ENCODE measurements at places on chromosomes 2 and 18.

- DNase-seq = no peak
Observed at GRCh38 chr2:238162846-238163441, 4.2 kb downstream of the ERFE start.

DNA sequence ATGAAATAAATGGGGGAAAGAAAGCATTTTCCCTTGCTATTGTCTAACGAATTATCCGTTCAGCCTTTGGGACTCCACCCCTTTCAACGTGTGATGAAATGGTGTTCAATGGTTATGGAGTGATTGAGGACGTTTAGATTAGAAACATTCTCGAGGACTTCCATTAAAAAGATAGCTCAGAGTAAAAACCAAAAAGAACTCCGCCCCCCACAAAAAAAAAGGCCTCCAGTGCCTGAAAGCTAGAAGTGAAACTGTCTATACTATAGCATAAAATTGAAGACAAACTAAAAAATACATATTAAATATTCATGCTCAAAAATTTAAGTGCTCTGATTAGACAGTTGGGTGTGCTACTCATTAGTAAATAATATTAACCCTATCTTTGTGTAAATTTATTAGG is 3.0 kb upstream of the ZNF516 start:
- DNase-seq = no peak

GRCh38 chr2:158009399-158009798 is 92.3 kb upstream of the UPP2 start:
- no peak for DNase-seq

DNA sequence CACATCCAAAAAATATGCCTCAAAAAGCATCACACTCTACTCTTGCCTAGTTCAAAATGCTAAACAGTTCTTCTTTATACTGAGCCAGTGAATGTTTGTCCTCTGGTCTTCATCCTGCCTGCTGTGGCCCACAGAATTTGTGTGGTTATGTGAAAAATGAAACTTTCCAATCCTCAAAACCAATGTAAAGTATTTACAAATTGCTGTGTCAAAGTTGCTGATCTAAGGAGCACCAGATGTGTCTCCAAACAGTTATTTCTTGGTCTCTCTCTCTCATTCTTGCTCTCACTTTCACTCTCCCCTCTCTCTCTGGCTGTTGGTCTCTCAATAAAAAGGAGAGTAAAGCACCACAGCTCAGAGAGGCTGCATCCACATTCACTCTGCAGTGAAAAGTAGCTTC is 23.0 kb downstream of the EPHA4 start:
- DNase-seq = no peak

GRCh38 chr2:29245742-29246382 is 130.6 kb downstream of the CLIP4 start:
- no peak for DNase-seq

GRCh38 chr18:80250740-80251364 is 3.5 kb upstream of the PARD6G start:
- DNase-seq = no peak

DNA sequence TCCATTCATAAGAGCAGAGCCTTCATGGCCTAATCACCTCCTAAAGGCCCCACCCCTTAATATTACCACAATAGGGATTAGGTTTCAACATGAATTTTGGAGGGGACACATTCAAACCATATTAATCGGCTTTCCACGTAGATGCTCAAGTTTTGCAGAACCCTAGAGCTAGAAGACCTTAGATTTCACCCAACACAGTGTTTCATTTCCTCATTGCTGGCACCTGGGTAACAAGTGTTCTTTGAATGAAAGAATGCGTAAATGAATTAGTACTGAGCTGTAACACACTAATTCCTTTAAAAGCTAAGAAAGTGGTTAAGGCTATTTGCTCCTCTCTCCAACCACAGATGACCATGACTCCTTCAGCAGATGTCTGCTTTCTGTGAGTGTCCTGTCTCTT is 252.5 kb downstream of the SMAD2 start:
- DNase-seq = no peak

DNA sequence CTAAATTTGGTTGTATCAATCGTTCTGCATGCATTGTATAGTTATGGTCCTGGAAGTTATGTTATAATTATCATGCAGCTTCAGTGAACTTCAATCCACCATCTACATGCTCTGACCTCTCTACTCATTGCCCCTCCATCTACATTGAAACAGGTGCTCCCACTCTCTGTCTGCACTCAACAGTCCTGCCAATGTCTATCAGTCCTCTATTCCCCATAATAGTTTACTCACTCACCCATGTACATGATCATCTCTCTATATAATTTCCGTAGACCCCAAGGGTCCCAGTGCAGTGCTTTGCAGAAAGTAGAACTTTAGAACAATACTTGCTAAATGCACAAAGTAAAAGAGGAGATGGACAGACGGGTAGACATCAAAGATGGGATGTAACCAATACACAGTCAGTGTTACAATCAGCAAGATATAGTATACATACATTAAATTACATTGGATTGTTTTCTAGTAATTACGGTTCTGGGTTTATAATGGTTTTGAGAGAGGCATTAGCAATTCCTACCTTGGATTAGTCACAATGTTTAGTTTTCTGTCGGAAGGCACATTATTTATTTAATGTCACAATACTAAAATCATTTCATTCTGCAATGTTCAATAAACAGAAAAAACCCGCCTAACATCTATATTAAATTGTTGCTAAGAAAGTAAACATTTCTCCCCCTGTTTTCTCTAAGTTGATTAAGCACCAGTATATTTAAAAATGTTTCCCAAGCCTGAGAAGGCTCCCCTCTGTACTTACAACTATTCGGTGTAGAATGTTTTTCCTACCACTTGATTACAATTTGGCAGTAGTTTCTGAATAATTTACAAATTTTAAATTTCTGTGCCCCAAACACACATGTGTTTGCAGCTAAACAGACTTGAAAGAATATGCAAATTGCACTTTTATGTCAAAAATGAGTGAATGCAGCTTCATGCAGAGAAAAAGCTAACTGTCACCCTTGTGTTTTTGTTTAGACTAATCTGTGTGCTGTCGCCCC is 94.4 kb upstream of the SIX2 start:
- DNase-seq = no peak

DNA sequence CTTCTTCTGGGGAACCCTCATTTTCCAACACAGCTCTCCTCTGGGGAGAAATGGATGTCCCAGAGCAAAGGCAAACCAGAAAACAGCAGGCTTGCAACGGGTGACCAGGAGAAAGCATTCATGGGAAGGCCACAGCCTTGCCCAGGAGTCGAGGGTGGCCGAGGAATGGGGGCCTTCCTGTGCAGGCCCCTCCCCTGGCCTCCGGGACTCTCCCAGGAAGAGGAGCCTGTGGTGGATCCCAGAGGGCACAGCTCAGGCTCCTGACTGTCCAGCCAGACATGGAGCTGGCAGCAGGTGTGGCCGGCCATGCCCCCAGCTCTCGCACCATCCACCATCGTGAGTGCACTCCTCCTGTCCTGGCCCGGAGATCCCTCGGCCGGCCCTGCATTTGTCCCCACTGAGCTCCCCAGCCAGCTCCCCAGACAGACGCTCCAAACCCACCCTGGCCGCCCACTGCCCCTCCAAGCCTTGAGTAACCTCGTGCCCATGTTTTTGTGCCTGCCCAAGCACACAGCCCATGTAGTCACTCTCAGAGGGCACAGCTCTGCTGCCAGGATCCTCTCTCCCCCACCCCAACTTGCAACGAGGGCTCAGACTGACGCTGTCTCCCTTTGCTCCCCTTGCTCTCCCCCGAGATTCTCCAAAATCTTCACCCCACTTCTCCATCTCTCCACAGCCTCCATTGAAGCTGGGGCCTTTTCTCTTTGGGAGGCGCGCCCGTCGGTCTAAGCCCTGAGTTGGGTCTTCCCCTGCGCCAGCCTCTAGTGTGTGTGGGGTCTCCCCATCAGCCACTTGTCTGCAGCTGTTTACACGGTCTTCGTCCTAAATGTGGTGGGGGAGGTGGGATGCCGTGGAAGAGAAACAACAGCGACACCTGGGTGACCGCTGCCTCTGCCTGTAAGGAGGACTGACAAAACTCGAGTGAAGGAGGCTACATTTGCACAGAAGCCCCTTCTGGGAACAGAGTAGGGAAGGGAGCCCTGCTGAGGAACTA is 9.8 kb downstream of the PRLH start:
- DNase-seq = no peak

DNA sequence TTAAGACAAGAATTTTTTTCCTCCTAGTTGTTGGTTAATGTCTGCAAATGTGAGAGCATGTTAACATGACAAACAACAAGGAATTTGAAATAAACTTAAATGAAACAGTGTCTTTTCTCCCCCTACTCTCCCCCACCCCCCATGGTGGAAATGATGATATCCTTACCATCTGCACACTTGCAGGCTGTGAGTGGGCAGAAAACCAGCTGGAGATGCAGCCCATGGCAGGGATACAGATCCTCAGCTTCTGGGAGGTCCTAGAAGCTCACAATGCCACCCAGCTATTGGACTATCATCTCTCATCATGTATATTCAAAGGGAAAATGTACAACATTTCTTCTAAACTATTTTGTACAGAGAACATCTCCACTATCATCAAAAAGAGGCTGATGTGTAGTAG is 196.8 kb downstream of the SLC8A1 start:
- no peak for DNase-seq

DNA sequence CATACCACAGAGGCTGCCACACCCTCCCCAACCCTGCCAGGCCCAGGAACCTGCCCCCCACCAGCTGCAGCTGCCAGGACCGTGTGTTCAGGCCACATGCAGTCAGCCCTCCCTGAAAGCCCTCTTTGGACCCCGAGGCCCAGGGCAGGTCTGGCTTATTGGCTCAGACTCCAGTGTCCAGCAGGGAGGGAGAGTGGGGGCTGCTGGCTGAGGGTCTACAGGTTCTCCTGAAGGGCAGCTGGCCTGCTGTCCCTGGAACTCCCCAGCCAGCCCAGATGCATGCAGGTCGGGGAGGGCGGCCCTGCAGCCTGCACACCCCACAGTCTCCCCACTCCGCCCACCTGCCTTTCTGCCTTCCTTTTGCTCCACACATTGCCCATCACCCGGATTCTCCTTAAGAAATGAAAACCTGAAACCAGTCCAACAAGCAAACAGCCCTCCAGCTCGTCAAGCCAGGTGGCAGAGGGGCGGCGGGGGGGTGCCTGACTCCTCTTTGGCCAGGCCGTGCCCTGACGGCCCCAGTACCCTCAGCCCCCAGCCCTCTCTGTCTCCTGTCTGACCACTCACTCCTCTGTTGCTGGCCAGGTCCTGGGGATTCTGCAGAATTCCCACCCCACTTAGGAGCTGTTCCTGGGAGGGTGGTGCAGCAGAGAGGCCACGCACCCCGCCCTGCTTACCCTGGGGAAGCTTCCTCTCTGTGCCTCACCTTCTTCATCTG is 18.0 kb downstream of the GPR35 start:
- no peak for DNase-seq

- no peak for DNase-seq
Observed at GRCh38 chr2:195864316-195864715, 204.3 kb downstream of the DNAH7 start.

DNA sequence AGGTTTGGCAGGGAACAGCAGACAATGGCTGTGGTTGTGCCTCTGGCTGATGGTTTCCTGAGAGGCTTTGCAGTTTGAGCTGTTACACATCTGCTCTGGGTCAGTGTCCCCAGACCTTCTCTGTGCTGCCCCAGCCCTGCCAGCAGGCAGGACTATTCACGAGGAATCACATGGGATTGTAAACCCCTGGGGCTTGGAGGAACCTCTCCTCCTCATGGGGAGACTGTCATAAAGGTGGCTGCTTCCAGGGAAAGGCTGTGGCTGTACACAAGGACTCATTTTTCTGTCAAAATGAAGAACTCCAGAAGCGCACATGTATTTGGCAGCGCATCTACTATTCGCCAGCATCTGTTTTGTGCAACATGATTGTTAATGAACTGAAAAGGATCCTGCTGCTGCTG is 142.6 kb upstream of the CYP1B1 start:
- DNase-seq = no peak

DNA sequence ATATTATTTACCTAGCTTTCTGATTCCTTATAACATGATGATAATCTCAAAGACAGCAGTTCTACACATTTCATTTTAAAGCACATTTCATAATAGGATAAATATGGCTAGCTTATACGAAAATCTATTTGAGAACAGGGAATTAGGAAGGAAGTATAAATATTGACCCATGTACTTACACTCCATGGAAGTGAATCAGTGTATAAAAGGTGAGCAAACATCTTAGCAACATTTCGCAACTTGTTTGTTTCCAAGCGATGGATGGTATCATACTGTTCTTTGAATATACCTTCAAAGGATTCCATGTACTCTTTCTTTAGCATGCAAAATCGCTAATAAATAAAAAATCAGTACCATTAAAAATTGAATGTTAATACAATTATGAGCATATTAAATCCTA is 53.1 kb downstream of the CWC22 start:
- no peak for DNase-seq

GRCh38 chr18:8480506-8481328 is 128.5 kb upstream of the RAB12 start:
- DNase-seq = peak; percentile 43

DNA sequence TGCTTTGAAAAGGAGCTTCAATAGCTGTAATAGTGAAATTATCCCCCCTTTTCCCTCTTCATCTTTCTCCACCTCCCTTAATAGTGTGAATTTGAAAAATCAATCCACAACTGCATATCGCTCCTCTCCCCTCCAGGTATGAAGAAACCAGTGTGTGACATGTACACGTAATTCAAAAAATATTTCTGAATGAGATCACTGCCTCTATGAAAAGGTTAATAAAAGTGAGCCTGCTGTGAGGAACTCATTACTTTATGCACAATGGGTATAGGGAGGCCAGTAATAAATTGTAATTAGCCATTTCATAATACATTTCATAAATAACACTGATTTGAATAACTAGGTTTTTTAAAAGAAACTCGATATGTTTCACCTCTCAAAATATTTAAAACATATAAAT is 209.0 kb upstream of the KYNU start:
- no peak for DNase-seq

DNA sequence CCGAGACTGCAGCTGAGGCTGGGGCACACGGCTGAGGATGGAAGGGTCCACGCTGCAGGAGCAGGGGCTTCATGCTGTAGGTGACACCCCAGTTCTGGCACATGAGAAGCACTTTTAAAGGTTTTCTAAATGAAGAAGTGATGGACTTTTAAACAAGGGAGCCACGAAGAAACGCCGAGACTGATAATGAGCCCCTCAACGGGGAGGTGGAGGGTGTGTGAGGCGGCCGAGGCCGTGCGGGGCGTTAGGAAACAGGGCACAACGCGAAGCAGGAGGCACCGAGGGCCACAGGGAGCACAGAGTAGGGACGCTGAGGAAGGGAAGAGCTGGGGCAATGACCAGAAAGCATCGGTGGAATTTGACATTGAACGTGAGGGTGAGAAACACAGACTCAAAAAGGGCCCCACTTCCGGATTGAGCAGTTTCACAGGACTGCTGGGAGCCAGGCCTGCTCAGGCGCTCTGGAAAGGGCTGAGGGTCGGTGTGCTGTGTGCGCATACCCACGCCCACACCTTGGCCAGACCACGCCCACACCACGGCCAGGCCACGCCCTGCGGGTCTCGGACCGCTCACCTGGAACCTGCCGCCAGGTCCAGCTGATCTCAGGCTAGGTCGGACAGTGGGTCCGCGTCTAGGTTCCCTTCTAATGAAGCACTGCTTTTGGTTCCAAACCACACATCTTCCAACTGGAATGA is 115.7 kb downstream of the GYPC start:
- DNase-seq = no peak

All from PC-9 (cell line).